ENCODE measurements at places on chromosomes 12 and 14. TPM values are rescaled to one million over a fixed set of nuclear protein-coding genes. Genes with fewer than 3 reads are reported as not detected.

GRCh38 chr12:30814295-30814655 is 59.5 kb upstream of the CAPRIN2 start:
- no peak for DNase-seq
- no peaks in the 10 kb centered on the region for H3K4me1 ChIP-seq
- H3K27me3 ChIP-seq: no peaks in the 10 kb centered on the region
- no peak overlapping the region for H3K27ac ChIP-seq
- no peak overlapping the region for H3K4me3 ChIP-seq
- H3K36me3 ChIP-seq: no peaks in the 10 kb centered on the region

DNA sequence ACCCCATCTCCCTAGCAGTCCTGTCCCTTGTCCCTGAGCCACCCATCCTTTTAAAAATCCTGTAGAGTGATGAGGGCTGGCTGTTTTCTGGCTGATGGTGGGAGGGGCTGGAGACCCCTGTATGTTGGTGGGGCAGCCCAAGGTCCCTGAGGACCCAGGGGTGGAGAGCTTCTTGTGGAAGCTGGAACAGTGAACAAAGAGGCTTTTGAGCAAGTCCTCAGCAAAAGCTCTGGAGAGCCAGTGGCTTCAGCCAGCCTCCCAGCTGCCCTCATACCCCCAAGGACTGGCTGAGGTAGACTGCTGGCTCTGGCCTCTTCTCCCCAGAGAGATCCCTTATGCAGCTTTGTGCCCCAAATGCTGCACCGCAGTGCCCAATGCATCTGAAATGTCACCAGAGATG is 29.2 kb upstream of the COL2A1 start:
- H3K36me3 ChIP-seq: no peaks in the 10 kb centered on the region
- H3K4me1 ChIP-seq: no peaks in the 10 kb centered on the region
- H3K4me3 ChIP-seq: no peak overlapping the region
- no peak for DNase-seq
- no peaks in the 10 kb centered on the region for H3K27me3 ChIP-seq
- H3K27ac ChIP-seq: no peak overlapping the region

DNA sequence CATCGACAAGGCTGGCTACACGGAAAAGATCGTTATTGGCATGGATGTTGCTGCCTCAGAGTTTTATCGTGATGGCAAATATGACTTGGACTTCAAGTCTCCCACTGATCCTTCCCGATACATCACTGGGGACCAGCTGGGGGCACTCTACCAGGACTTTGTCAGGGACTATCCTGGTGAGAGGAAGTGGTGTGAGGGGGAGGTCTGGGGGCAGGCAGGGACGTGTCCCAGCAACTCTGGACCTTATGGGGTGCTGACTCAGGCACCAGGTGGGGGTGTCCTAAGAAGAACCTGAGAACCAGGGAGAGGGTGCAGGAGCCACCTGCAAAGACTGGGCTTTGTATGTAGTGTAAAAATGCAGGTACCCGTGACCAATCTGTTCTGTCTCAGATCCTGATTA is 5.2 kb downstream of the ENO2 start:
- H3K4me3 ChIP-seq: no peak overlapping the region
- peaks cover 27% of the 10 kb centered on the region for H3K4me1 ChIP-seq
- no peaks in the 10 kb centered on the region for H3K27me3 ChIP-seq
- no peaks in the 10 kb centered on the region for H3K36me3 ChIP-seq

- no peaks in the 10 kb centered on the region for H3K27me3 ChIP-seq
- peak; percentile 6 for DNase-seq
- no peaks in the 10 kb centered on the region for H3K36me3 ChIP-seq
- H3K4me3 ChIP-seq: no peak overlapping the region
- H3K4me1 ChIP-seq: no peaks in the 10 kb centered on the region
Observed at GRCh38 chr12:5220835-5221234, 177.2 kb downstream of the KCNA5 start.

- DNase-seq: no peak
- no peaks in the 10 kb centered on the region for H3K4me1 ChIP-seq
- no peaks in the 10 kb centered on the region for H3K27me3 ChIP-seq
- H3K4me3 ChIP-seq: no peak overlapping the region
- no peaks in the 10 kb centered on the region for H3K36me3 ChIP-seq
Observed at GRCh38 chr14:79660053-79660939, 551.0 kb downstream of the DIO2 start.

GRCh38 chr14:104249706-104250105 is 111.3 kb downstream of the KIF26A start:
- H3K4me3 ChIP-seq: no peak overlapping the region
- no peak for DNase-seq
- no peak overlapping the region for H3K27ac ChIP-seq
- H3K27me3 ChIP-seq: no peaks in the 10 kb centered on the region

- no peaks in the 10 kb centered on the region for H3K27me3 ChIP-seq
- H3K4me3 ChIP-seq: no peak overlapping the region
- peaks cover 58% of the 10 kb centered on the region for H3K36me3 ChIP-seq
- H3K4me1 ChIP-seq: peaks cover 32% of the 10 kb centered on the region
Observed at GRCh38 chr12:57526477-57527126, 4.0 kb downstream of the MBD6 start.

DNA sequence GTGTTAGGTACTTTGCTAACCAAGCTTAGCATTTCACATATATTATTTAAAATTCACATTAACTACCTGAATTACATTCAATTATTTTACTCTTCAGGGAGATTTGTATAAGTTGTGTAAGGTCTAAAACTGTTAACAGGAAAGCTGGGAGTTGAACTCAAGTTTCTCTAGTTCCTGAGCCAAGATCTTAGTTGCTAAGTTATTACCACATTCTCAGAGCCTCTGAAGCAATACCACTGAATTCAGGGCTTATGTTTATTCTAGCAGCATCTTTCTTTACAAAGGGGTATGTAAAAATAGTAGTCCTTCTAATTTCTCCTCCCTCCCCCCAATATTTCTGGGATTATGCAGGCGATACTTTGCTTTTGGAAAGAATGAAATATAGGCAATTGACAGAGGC is 786.8 kb downstream of the DIO2 start:
- H3K27ac ChIP-seq: no peak overlapping the region
- H3K4me3 ChIP-seq: no peak overlapping the region
- H3K36me3 ChIP-seq: no peaks in the 10 kb centered on the region
- no peak for DNase-seq
- no peaks in the 10 kb centered on the region for H3K27me3 ChIP-seq

GRCh38 chr14:58914279-58914855 is 274.1 kb upstream of the DAAM1 start:
- no peaks in the 10 kb centered on the region for H3K27me3 ChIP-seq
- H3K27ac ChIP-seq: no peak overlapping the region
- H3K4me3 ChIP-seq: no peak overlapping the region
- H3K36me3 ChIP-seq: no peaks in the 10 kb centered on the region
- no peak for DNase-seq

GRCh38 chr12:113880326-113880725 is 85.8 kb downstream of the RBM19 start:
- no peak for DNase-seq
- no peaks in the 10 kb centered on the region for H3K36me3 ChIP-seq
- H3K4me1 ChIP-seq: no peaks in the 10 kb centered on the region
- no peak overlapping the region for H3K27ac ChIP-seq
- H3K27me3 ChIP-seq: no peaks in the 10 kb centered on the region

DNA sequence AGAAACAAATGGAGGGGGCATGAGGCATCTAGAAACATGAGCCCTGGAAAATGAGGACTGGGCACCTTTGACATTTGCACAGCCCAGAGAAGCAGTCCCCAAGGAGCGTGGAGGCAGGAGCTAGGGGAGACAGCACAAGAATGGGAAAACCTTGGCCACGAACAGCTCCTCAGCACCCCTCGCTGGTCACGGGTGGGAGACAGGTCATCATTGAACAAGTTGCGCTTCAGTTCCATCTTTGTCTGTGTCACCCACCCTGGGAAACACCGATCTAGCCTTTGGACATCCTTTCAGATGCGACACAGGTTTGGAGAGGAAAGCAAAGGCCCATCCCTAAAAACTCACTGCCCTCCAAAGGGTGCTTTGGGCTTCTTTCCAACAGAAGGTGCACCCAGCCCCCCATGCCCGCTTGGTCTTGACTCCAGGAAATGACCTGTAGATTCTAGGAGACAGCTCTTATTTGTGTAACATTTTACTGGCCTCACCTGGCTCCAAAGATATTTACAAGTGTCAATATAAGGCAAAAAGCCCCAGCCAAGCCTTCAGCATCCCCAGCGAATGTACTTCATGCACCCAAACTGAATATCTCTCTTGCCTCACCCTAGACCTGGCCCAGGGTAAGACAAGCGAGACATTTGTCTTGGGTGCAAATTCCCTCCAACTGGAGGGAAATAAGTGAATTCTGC is 28.8 kb upstream of the CLMN start:
- no peaks in the 10 kb centered on the region for H3K36me3 ChIP-seq
- no peaks in the 10 kb centered on the region for H3K27me3 ChIP-seq
- DNase-seq: no peak
- no peak overlapping the region for H3K4me3 ChIP-seq
- H3K27ac ChIP-seq: no peak overlapping the region

Gene SMCO2
- not detected for total RNA-seq

Gene MYF6
- total RNA-seq: not detected
